ENCODE measurements at places on chromosomes 13 and 19.

DNA sequence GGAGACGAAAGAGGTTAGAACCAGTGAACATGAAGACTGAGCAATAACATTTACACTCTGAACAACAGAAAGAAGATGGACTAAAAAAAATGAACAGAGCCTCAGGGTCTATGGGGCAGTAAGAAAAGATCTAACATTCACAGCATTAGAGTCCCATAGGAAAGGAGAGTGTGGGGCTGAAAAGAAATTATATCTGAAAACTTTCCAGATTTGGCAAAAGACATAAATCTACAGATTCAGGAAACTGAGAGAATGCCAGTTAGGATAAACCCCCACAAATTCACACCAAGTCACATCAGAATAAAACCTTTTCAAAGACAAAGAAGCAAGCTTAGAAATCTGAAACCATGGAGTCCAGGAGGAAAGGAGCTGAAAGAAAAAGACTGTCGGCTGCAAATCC is 20.3 kb upstream of the TUBGCP3 start:
- DNase-seq = no peak

DNA sequence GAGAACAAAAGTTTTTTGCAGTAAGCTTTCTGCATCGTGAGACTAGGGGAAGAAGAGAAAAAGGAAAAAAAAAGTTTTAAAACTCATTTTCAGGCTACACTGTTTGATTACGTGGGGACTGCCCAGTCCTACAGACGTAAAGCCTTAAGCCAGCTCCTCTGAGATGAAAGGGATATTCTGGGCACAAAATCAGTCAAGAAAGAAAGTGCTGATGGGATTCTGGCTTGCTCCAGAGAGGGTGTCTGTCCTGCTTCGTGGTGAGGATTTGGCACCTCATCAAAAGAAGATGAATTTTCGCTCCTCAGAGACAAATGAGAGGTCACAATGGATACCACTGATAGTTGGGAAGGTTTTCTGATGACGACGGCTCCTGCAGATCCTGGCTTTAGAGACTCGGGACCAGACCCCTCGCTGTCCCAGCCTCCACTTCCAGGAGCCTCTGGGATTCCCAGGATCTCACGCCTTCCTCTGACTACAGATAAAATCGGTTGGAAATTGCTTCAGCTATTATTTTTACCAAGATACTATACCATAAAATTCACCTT is 9.7 kb downstream of the TEX29 start:
- no peak for DNase-seq

- DNase-seq = no peak
Observed at GRCh38 chr13:66830940-66831716, 399.0 kb downstream of the PCDH9 start.

DNA sequence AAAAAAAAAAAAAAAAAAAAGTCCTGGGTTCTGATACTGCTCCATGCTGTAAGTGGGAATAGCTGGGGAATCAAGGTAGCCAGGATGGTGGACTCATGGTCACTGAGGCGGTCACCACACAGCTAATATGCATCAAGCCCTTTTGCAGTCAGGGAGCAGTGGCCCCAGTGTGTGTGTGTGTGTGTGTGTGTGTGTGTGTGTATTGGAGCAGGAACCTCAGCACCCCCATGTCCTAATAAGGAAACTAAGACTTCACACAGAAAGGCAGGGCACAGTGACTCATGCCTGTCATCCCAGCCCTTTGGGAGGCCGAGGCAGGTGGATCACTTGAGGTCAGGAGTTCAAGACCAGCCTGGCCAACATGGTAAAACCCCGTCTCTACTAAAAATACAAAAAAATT is 12.0 kb downstream of the B3GNT3 start:
- DNase-seq = no peak

- no peak for DNase-seq
Observed at GRCh38 chr13:95235974-95236373, 65.3 kb downstream of the ABCC4 start.

- DNase-seq = no peak
Observed at GRCh38 chr13:110157718-110158117, 149.2 kb downstream of the COL4A1 start.

DNA sequence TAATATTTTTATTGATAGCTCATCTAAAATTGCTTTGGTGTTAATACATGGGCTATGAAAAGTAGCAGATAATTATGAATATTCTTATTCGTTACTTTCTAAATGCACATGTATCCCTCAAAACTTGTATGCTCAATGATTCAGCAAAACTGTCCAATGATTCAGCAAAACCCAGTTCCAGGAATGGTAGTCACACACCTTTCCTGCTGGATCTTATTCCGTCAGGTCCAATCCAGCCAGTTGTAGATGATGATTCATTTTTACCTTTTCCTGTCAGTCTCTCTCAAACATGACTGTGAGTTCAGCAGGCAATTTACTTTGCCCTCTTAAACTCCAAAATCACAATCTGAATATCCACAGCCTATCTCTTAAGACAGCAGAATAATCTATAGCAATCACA is 1082.6 kb downstream of the EFNB2 start:
- DNase-seq = no peak

GRCh38 chr13:30088312-30088855 is 219.0 kb downstream of the KATNAL1 start:
- no peak for DNase-seq

DNA sequence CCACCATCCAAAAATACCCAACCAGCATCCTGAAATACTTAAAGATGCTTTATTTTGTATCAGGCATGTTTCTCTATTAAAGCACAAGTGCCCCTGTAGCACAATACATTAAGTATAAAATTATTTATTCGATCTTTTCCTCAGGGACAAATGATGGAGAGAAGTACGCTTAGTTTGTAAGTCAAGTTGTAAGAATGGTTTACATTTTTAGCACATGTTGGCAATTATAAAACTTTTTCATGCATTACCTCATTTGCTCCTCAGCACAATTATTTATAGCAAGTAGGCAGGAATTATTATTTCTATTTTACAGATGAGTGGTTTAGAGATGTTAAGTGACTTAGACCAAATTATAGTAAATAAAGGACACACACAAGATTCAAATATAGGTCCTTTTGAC is 232.6 kb upstream of the HTR2A start:
- DNase-seq = no peak

GRCh38 chr19:31344403-31344802 is 4.8 kb downstream of the TSHZ3 start:
- no peak for DNase-seq

DNA sequence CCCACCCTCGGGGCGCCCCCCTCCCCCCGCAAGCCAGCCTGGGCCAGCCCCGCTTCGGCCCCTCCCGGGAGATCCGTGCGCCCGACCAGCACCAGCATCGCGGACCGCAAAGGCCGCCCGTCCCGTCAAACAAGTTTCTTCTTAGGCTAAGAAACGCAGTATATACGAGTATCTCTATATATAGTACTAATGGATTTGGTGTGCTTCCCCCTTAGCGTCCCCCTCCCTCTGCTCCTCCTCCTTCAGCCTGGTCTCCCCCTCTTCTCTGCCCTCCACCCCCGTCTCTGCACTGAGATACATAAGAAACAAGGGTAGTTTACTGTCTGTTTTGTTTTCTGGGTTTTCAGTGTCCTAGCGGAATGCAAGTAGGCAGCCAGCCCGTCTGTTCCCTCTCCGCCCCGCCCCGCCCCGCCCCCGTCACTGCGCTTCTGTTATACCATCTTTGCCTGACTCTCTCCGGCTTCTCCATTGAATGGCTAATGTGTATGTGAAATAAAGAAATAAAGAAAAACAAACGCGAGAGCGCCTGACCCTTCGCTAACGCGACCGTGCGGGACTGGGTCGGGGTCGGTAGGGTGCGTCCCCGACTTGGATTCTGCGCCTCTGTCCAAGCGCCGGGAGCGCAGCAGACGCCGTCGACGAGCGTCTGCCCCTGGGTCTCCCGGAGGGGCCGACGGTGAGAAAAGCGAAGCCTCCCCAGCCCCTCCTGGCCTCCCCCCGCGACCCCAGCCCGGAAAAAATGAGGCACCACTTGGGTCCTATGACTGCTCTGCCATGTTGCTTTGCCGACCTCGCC is 4.2 kb downstream of the LYL1 start:
- DNase-seq = no peak

DNA sequence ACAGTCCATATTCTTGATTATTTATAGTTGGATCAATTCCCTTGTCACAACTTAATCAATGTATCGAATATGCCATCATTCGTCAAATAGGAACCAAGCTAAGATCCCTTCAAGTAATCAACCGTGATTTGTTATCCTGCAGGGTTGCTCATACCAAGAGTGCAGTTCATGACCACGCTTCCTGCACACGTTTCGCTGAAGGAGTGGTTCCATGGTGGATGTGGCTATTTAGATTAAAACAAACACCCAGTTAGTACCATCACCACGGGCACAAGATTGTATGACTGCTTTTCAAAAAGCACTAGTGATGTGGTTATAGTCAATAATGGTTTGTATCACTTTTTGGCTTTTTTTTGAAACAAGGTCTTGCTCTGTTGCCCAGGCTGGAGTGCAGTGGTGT is 41.1 kb upstream of the CCNE1 start:
- DNase-seq = no peak

DNA sequence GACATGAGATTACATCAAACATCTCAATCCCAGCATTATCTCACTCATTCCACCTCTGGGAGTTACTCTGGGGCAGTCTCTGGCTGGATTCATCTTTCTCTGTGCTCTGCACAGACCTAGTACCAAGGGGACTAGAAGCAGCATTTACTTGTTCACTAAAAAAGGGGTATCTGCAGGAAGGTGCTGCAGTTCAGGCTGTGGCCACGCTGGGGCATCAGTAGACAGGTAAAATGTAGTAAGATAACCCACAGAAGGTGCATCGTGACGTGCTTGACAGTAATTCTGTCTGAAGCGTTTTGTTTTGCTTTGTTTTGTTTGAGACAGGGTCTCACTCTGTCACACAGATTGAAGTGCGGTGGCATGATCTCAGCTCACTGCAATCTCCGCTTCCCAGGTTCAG is 29.3 kb downstream of the ZNF564 start:
- DNase-seq = no peak

DNA sequence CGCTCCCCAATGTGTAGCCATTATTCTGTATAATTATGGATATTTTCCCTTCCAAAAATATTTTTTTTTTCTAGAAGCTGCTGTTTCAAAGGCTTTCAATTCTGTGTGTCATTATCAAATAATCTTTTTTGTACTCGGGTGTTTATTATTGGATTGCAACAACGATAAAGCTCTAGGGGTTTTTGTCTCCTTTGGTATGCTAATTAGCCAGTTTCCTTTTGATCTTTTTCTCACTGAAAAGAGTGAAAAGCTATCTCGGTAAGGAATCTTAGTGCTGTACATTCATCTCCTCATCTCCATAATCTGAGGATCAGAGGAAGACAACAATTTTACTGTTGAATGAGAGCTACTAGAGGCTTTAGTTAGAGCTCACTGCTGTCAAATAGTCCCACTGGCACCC is 136.6 kb downstream of the OLFM4 start:
- no peak for DNase-seq

- DNase-seq = no peak
Observed at GRCh38 chr19:6945733-6946132, 58.4 kb downstream of the ADGRE1 start.

- no peak for DNase-seq
Observed at GRCh38 chr13:59424661-59425060, 739.1 kb downstream of the DIAPH3 start.

- no peak for DNase-seq
Observed at GRCh38 chr19:23437901-23438300, 42.6 kb upstream of the ZNF91 start.

GRCh38 chr13:83731113-83731512 is 151.2 kb downstream of the SLITRK1 start:
- no peak for DNase-seq

DNA sequence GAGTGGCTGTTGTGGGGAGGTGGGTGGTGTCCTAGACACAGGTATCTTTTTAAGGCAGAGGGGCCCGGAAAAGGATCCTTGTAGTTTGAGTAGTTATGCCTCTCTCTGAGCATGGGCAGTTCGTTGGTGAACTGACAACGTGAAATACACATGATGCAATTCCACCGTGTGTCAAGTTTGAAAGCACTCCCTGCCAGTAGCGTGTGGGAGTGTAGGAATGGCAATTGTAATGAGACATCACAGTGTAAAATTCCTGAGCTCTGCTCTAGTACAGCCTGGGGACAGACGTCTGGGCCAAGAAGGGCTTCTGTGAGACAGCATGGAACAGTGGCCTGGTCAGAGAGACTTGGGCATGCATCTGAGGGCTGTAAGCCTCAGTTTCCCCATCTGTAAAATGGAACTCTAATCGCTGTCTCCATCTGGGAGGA is 10.4 kb upstream of the ASF1B start:
- no peak for DNase-seq

- no peak for DNase-seq
Observed at GRCh38 chr13:36891752-36892151, 28.3 kb downstream of the SMAD9 start.

DNA sequence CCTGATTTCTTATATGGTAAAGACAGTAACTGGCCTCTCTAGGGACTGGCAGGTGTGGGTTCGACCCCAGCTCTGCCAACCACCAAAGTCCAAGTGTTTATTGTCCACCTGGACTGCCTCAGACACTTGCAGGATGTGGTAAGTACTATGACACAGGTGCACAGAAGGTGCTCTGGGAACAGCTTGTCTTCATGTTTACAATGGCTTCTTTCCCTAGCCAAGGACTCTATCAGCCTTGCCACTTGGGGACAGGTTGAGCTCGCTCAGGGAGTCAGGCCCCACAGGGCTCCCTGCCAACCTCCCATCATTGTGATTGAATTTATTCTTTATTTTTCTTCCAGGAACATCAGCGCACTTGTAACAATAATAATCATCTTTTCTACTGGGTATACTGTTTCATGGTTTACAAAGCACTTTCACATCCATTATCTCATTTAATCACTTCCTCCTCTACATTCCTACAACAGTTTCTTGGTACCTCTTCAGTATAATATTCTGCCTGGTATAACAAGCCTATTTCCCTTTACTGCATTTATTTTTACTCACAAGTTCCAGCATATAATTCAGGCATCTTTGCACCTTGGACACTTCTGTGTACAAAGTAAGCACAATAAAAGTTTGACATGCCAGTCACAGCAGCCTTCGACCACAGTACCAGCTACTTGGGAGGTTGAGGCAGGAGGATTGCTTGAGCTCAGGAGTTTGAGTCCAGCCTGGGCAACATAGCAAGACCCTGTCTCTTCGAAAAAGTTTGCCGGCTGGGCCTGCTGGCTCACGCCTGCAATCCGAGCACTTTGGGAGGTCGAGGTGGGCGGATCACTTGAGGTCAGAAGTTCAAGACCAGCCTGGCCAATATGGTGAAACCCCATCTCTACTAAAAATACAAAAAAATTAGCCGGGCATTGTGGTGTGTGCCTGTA is 24.2 kb upstream of the GATAD2A start:
- DNase-seq = no peak

Measured in stimulated activated CD8-positive, alpha-beta memory T cell treated with anti-CD3 and anti-CD28 coated beads, Interleukin-2, amount 100 ng/mL, for 1 hour (primary cell).